Fibroblast of skin of back (primary cell): ENCODE measurements at places on chromosomes 12 and 14.
A peak's percentile ranks its signal among the peaks of the same experiment; 100 is the strongest.

DNA sequence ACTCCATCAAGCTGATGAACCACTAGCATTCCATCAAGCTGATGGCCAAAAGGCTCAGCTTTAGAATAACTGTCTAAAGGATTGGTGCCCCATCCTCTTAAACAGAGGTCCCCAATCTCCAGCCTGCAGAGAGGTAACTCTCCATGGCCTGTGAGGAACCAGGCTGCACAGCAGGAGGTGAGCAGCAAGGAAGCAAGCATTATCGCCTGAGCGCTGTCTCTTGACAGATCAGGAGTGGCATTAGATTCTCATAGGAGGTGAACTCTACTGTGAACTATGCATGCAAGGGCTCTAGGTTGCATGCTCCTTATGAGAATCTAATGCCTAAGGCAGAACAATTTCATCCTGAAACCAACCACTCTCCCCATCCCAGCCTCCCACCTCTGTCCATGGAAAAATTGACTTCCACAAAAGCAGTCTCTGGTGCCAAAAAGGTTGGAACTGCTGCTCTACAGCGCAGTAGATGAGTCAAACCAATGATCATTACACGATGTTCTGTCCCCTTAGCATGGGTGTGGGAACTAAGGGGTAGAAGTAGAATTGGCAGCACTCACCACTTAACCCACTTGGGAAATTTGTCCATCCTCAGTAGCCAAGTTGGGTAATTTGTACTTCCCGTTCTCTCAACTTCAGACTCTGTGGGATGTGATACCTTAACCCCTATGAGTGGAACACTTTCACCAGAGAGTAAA lies 66.9 kb downstream of the ANKS1B start:
- DNase-seq, result no peak

- DNase-seq, result no peak
Observed at GRCh38 chr12:90253136-90253535, 544.5 kb upstream of the ATP2B1 start.

- DNase-seq, result peak; percentile 33
Observed at GRCh38 chr14:72603639-72604038, 290.3 kb downstream of the DPF3 start.

GRCh38 chr12:102479099-102479885 lies 1.1 kb downstream of the IGF1 start:
- DNase-seq, result no peak

DNA sequence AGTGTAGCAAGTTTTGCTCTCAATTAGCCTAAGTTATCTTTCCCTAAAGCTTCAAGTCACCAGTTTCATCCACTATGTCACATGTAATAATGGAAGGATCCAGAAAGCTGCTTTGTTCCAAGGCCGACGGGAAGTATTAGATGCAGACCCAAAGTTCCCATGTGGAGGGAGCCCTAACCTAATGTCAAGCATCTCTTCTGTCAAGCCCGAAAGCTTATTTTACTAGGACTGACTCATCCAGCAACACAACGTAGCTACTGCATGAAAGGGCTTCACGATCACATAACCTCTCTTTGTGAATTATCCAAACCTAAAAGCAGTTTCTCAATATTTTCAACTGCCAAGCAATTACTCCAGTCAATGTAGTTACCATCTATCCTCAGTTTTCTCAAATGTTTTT lies 133.4 kb downstream of the SLC6A15 start:
- DNase-seq, result no peak

- DNase-seq, result peak; percentile 69
Observed at GRCh38 chr14:54450535-54450934, 9.4 kb upstream of the CNIH1 start.

DNA sequence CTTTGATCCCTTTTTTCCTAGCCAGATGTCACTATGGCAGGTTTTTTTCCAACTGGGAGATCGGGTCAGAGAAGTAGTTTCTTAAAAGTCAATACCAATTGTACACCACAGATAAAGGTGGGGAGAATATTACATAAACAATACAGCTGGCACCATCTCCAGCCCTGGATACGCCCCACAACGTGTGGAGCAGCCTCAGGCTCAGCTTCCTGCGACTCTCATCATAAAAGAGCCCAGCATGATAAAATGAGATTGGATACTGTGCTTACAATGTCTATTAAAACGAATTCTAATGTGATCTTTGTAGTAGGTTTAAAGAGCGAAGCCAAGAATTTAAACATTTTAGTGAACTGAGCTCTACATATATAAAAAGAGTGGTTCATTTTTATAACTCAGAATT lies 21.5 kb downstream of the EFCAB11 start:
- no peak for DNase-seq

DNA sequence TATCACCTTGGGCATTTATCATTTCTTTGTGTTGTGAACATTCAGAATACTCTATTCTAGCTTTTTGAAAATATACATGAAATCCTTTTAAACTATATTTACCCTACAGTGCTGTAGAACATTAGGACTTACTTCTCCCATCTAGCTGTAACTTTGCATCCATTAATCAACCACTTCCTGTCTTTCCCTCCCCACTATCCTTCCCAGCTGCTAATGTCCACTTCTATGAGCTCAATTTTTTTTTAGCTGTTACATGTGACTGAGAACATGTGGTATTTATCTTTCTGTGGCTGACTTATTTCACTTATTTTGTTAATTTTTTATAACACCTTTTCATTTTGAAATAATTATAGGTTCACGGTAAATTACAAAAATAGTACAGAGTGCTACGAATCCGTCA lies 136.0 kb downstream of the LMNTD1 start:
- DNase-seq, result no peak

GRCh38 chr12:127822809-127823411 lies 444.1 kb upstream of the TMEM132C start:
- DNase-seq, result no peak

DNA sequence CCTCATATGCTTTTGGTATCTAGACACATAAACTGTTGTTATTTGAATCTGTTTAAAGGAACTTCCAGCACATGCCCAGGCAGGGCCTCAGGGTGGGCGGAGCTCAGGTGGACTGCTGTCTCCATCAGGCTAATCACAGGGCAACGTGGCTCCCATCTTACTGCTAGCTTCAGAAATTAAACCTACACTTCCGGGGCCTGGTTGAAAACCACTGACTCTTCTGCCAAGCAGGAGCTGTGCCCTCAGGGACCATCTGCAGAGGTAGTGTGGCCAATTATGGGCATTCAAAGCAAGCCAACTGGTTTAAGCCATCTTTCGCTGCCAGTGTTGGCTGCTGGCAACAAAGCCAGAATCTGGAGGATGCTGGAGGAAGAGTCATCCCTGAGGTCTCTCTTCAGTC lies 97.5 kb downstream of the TMX1 start:
- no peak for DNase-seq

DNA sequence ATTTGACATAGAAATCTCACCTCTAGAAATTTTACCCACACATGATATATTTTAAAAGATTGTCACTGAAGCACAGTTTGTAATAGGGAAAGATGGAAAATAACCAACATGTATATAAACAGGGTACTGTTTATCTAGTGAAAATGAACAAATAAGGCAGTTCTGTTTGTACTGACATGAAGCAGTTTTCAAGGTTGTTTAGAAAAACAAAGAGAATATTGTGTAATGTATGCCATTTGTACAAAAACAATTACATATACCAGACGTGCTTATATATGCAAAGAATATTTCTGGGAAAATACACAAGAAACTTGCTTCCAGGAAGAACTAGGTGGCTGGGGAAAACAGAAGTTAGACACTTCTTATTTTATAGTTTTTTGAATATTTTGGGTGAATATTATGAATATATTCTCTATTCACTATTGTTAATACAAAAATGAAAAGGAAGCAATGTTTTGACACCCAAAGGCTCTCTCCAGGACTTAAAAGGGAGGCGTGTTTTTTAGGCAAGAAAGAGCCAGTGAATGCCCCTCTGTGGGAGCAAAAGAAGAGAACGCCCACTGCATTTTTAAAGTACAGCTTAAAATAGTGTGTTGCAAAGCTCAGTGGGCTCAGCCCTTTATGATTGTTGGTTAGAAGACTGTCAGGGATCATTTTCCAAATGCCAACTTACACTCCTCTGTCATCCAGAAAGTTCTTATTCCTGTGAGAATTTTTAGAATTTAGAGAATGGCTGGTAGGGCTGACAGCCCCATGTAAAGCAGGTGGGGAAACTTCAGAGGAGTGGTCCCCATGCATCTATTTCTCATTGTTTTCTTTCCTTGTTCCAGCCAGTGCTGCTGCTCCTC lies 59.6 kb upstream of the FERMT2 start:
- peak; percentile 17 for DNase-seq

DNA sequence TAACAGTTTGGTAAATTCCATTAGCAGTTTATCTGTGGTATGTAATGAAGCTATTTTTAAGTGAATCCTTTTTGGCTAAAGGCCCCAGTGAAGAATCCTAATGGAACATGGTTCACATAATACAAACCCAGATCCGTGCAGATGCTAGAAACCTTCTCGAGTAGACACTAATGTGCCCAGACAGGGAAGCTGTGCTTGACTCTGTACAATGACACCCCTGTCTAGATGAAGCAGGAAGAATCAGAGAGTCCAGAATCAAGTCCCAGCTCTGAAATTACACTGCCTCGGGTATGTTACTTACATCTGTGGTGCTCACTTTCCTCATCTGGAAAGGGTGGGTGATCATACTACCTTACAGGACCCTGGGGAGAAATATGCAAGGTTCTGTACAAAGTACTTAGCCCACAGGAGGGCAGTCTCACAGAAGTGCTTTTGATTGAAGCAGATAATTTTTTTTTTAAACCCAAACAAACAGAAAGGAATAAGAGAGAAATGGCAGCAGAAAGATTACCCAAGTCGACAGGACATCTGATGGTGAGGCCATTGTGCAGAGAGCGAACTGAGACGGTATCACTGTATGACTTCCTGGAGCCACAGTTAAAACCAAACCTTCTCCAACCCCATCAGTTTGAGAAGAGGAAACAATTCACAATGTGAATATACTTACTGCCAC lies 8.5 kb downstream of the CRACR2A start:
- DNase-seq, result no peak

GRCh38 chr12:62006076-62006732 lies 254.0 kb upstream of the USP15 start:
- DNase-seq, result peak; percentile 24

GRCh38 chr12:26648584-26648983 lies 184.4 kb downstream of the ITPR2 start:
- peak; percentile 97 for DNase-seq

DNA sequence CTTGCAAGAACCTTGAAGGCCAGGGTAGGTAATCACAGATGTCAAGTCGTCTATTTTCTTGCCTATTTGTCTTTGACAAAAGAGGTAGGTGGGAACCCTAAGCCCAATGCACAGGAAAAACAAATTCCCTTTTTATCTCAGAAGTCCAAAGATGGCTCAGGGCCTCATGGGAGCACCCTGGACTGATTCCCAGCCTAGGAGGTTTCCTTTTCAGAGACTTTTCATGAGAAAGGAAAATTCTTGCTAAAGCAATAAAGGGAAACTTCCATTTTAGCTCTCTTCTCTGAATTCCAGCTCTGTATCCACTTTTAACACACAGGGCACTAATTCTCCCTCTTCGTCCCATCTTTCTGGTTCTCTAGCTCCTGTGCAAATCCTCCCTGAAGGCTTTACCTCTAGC lies 1.2 kb downstream of the ZNF641 start:
- peak; percentile 38 for DNase-seq
